ENCODE measurements at places on chromosomes 4 and X.

GRCh38 chr4:76447393-76447851 is 12.4 kb downstream of the SHROOM3 start:
- DNase-seq, result no peak

DNA sequence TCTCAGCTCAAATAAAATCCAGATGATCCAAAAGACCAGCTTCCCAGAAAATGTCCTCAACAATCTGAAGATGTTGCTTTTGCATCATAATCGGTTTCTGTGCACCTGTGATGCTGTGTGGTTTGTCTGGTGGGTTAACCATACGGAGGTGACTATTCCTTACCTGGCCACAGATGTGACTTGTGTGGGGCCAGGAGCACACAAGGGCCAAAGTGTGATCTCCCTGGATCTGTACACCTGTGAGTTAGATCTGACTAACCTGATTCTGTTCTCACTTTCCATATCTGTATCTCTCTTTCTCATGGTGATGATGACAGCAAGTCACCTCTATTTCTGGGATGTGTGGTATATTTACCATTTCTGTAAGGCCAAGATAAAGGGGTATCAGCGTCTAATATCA is 18.7 kb upstream of the TLR8 start:
- DNase-seq, result no peak

GRCh38 chrX:46165411-46165810 is 379.8 kb downstream of the ZNF674 start:
- DNase-seq, result no peak

- DNase-seq, result no peak
Measured at GRCh38 chr4:81698538-81699296, 227.0 kb upstream of the RASGEF1B start.

- no peak for DNase-seq
Measured at GRCh38 chr4:140807491-140808252, 51.5 kb upstream of the TBC1D9 start.

DNA sequence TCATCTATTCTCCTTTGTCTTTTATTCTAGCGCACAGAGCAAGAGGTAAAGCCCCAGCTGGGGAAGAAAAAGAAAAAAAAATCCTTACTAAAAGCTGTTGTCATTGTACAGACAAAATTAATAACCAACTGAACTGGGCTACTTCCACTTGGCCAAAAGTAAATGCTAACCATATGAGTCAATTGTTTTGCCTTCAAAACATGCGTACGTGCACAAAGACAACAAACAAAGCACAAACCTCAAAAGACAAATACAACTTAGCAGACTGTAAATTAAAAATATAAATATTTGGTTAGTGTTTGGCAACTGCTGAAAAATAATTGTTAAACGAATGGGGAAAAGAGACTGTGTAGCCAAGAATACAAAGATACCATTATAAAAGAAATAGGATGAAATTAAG is 5.9 kb downstream of the EDA2R start:
- no peak for DNase-seq

DNA sequence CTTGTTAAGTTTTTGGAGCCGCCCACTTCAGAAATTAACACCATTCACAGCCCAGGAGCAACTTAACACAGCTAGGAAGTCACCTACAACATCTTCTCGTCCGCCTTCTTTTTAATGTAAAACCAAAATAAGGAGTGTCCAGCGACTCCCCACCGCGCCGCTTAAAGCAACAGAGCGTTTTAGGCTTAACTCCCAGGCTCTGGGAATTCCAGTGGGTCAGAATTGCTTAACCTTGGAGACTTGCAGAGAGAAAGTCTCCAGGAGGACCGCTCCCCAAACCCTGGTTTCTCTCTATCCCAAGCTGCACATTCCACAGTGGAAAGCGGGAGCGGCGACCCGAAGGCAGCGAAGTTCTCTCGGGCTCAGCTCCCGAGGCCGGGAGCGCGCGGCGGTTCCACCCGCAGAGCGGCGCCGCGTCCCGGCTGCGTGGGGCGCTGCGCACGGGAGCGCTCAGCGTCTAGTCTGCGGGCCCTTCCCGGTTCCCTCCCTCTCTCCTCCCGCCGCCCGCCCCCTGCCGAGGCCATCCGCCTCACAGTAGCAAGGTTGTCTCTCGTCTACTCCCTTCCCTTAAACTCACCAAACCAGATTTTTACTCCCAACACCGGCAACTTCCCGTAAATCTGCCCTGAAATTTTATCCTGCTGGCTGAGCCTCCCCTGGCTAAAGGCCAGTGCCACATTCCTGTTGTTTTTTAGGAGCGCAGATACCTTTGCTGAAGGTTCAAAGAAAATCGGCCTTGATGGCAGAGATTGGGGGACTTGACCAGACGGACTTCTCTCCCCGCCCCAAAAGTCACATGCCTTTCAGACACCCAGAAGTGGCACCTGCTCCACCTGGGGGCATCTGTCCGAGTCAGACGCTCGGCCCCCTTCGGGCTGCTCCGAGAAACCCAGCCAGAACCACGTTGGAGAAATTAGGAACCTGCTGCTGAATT is at the start of gene RBM47:
Gene RBM47 (minus strand): TSS at position 464 of the 934 bp plus-strand sequence. CDS start 190,971 bp downstream, outside the sequence.
- peak; percentile 14 for DNase-seq

DNA sequence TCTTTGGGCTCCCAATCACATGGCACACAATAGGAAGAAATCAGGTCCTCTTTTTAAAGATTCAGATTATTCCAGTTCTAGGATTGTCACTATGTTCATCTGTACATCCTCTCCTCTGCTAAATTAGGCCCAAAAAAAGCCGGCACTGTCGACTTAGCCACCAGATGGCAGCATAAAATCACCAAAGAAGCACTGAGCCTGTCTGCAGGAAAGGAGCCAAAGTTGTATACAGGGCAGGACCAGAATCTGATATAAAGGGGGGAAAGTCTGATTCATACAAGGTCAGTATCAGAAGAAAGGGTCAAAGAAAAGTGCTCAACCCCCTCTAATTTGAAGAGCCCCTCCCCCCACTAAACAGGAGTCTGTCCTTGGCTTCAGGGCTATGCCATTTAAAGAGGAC is 292.5 kb downstream of the CHIC1 start:
- DNase-seq, result peak; percentile 68

DNA sequence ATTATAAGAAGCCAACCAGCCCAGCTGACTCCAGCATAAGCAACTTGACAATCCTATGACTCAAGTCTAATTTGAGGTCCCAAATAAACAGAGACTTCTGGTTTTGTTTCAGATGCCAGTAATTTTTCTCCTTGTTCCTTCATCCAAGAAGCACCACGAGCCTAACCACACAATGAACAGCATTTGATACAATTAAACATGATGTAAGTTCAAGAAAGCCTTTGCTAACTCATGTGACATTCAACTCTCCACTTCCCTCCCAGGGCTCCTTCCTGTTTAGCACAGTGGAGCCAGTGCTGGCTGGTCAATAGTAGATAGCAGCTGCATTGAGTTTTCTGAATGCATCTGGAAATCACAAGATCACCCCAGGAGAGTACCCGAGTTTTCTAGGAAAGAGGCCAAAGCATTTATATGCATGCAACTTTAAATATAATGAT is 206.3 kb downstream of the ARHGAP24 start:
- no peak for DNase-seq

GRCh38 chr4:7461230-7461629 is 26.5 kb upstream of the PSAPL1 start:
- no peak for DNase-seq

- DNase-seq, result no peak
Measured at GRCh38 chr4:6767386-6767747, 15.2 kb upstream of the KIAA0232 start.

DNA sequence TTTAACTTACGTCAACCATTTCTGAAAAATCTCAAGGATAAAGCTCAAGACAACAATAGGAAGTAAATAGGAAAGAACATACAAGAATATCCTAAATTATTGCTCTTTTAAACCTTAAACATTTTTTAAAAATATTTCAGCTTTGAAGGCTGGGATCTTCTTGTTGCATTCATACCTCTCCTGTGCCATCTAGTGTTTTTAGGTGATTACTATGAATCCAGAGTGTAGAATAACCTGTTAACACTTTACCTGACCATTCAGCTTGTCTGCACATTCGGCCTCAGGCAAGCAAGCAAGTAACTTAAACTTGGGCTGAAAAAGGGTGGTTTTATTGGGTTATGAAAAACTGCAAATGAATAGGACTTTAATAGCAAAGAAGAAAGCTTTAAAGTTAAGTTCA is 507.8 kb upstream of the INTU start:
- no peak for DNase-seq

- DNase-seq, result no peak
Measured at GRCh38 chr4:107997794-107998193, 8.1 kb downstream of the HADH start.
